Activated T-helper 1 cell treated with anti-CD3 and anti-CD28 coated beads, Interleukin-12 subunit alpha, Interleukin-12 subunit beta, Interleukin-2, Interleukin-4 antibody, amounts not matched to agents 30 ng/mL and 10 ng/mL and 1 ng/mL, durations not matched to agents 14 hours and 24 hours and 36 hours (primary cell): ENCODE measurements at places on chromosomes 4 and X.

DNA sequence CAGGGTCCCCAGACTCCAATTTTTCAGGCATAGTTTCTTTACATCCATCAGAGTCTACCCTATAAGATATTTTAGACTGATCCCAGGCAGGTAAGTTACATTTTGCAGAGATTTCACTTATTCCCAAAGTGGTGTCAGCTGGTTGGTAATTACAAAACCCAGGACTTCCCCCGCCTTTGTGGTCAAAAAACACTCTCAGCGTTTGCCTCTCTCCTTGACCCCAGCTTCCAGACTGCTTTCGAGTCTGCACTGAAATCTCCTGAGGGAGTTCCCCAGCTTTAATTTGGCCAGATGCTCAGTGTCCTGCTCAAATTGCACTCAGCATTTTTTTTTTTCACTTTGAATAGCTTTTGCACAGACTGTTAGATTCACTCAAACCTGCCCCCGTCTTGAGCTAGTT, 11.2 kb upstream of the AMOT start:
- no peak for DNase-seq

GRCh38 chr4:54318904-54319303, 89.8 kb downstream of the PDGFRA start:
- peak; percentile 12 for DNase-seq

DNA sequence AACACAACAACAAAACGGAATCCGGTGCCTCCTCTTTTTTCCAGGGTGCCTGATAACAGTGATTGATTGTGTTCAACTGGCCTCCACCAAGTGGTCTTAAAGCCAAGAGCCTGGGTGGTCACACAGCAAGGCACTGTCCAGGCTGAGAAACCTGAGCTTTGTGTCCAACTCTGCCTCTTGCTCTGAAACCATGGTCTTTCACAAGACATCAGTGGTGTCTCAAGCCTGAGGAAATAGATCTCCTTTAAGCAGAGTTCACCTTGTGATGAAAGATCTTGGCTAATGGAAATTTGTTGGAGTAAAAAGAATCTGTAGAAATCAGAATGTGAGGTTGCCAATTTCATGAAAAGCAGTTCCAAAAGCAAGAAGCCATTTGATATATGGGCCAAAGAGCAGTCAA, 47.3 kb upstream of the ACSL1 start:
- DNase-seq, result no peak

DNA sequence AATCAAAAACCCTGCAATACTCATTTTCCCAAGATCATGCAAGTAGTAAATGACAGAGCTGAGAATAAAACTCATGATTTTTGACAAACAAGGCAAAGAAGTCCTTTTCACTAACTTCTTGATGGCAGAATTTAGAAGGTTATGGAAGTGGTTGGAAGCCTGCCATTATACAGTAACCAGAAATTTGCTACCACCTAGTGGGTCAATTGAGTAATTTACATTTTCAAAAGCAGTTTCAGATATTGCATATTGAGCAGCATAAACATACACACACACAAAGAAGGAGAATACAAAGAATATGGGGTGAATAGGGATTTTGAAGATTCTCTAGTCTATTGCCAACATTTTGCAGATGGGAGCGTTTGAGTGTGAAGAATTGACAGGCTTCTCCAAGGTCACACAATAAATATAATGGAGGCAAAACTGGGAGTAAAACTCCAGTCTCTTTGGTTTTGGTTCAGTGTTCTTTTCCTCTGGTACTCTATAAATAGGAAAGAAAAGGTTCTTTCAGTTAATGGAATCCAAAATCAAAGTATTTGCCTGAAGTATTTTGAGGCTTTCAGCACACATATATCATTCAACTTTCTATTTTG, 70.2 kb downstream of the GC start:
- DNase-seq, result no peak

DNA sequence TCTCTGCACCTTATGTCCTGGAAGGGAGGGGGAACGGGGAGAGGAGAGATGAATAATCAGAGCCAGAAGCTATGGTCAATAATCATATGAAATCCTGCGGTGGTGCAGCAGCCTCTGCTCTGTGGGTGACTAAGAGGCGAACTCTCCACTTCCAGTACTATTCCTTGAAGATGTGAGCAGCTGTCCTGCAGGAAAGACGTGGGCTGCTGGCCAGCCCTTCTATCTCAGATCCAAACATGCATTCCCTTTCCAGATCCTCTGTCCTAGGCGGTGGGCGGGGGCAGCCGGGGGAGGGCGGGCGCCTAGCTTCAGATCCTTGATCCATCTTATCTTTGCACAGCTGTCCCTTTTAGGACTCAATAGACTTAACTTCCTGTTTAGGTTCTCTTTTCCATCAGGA, 34.5 kb downstream of the SPINK2 start:
- DNase-seq, result no peak

- DNase-seq, result peak; percentile 15
Measured at GRCh38 chrX:102950908-102951866, 14.1 kb downstream of the RAB40AL start.

- DNase-seq, result no peak
Measured at GRCh38 chr4:99221980-99222379, 2.9 kb upstream of the ADH6 start.

DNA sequence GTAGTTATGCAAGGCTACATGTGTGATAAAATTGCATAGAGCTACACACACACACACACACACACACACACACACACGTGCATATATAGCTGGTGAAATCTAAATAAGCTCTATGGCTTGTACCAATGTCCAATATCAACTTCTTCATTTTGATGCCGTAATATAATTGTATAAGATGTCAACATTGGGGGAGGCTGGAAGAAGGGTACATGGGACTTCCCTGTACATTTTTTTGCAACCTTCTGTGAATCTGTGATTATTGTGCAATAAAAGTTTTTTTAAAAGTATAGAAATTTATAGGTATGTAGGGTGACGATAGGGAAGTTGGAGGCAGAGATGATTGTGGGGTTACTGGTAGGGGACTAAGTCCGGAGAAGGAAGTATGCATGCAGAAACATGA, 105.5 kb downstream of the HDAC8 start:
- no peak for DNase-seq

DNA sequence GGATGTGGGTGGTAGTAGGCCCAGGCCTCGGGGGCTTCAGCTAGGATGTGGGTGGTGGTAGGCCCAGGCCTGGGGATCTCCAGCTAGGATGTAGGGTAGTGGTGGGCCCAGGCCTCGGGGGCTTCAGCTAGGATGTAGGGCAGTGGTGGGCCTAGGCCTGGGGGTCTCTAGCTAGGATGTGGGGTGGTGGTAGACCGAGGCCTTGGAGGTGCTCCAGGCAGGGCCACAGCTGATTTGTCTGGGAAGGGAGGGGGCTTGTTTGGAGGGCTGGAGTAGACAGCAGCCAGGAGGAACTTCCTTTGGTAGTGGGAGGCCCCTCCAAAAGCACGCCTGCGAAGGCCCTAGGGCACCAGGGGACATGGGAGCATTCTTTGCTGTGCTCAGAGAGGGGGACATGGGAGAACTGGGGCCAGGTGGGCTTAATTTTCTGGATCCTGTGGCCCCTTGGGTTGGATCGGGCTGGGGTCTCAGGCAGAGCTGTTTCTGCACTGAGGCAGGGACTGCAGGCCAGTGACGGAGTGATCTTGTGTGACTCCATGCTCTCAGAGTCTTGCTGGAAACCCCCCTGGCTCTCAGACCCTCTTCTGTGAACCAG, 3.3 kb upstream of the SPON2 start:
- no peak for DNase-seq

DNA sequence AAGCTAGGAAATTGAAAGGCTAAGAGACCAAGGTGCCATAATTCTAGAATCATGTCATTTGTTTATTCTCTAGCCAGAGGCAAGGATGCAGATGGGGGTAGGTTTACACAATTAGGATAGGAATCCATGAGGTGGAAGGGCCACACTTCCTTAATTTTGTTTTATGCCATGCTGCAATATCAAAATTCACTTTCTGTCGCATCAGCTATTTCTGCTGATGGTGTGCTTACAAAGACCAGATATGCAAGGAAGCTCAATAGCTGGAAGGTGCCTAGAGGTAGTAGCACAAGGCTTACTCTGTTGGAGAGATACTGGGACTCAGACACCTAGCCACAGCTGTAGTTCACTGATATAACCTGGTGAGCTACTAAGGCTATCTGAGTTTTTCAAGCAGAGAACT, 328.5 kb downstream of the ADGRL3 start:
- no peak for DNase-seq

DNA sequence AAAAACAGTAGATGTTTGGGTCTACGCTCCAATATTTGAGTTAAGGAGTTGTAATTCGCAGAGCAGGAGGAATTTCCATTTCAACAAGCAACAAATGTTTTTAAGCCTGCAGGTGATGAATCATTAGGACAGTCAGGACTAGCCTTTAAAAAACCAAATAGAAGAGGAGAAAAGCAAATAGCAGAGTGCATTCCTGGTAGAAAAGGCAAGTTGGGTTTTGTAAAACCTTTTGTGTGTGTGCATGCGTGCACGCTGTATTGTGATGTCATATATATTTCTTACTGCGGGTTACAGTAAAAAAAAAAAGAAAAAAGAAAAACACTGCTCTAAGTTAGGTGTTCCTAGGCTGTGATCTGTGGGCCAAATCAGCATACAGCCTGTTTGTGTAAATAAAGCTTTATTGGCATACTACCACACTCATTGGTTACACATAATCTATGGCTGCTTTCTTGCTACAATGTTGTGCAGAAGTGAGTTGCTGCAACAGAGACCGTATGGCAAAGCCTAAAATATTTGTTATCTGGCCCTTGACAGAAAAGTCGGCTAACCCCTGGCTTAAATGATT, 135.6 kb downstream of the MID1 start:
- DNase-seq, result no peak

DNA sequence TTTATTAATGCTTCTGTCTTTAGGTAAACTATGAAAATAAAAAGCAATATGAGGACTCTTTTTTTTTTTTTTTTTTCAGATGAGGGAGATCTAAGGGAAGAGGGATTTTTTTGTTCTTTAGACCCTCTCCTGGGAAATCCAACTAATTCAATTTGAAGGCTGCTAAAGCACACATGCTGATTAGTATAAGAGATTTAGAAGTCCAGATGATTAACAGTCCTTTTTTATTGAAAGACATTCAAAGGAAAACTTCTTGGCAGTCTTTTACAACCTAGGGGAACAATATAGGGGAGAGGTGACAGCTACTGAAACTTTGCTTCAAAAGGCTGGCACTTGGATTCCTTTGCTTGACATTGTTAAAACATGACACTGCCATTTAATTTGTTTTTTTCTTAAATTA, 602.5 kb downstream of the RAPGEF2 start:
- no peak for DNase-seq

GRCh38 chr4:8694651-8695151, 102.1 kb downstream of the CPZ start:
- DNase-seq, result no peak

GRCh38 chrX:129099207-129099606, 424.1 kb downstream of the SMARCA1 start:
- no peak for DNase-seq

GRCh38 chr4:175127314-175127713, 209.2 kb downstream of the ADAM29 start:
- DNase-seq, result no peak

DNA sequence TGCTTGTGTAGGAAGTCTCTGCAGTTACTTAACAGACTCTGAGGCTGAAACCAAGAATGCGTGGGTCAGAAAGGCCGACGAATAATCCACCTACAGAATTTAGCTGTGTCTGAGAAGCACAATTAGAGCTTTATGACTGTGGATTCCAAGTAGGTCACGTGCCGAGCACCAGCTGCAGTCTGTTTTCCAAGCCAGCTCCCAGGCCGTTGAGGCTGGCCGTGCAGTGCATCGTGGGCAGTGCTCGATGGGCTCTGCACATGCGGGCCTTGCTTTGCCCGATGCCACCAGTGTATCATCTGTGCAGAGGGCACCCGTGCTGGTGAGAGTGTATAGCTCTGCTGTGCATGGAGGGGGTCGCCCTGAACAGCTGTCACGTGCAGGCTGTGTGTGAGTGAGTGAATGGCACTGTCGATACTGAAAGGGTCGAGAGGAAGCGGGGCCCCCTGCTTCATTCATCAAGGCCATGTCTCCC, 67.5 kb upstream of the CLDN34 start:
- no peak for DNase-seq

- no peak for DNase-seq
Measured at GRCh38 chr4:24973404-24973746, 57.4 kb downstream of the LGI2 start.

DNA sequence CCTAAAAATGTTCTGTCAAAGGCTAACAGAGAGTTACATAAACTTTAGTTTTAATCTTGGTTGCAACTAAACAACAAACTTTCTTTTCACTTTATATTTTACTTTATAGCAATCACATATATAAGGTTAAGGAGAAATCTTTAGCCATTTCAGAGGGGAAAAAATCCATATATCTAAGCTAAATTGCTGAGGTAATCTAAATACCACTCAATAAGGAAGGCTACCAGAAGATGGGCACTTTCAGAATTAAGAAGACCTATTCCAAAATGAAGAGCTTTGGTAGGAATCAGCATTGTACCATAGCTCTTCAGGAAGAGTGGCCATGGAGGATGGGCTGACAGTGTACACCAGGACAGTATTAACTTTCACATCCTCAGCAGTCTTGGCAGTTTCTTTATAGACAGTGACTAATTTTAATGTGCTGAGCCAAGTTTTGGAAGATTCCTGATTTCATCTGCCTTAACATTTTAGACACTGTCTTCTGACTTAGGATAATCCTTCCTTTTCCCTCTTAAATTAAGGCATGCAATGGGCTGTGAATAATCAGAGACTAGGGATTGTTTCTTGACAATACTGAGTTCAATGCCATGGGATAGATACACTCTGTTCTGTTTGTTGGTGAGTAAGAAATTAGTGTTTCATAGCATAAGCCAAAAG, 7.1 kb downstream of the FAT4 start:
- no peak for DNase-seq

DNA sequence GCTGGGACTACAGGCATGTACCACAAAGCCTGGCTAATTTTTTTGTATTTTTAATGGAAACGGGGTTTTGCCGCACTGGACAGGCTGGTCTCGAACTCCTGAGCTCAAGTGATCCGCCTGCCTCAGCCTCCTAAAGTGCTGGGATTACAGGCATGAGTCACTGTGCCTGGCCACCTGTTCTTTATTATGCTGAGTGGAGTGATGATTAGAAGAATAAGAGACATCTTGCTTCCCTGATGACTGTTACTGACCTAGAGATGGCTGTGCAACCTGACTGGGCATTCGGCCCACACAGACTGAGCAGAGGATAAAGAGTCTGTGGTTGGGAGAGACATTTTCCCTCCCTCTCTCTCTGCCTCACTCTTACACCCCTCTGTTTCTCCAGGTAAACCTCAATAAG, 56.7 kb downstream of the SPINK2 start:
- no peak for DNase-seq

- DNase-seq, result no peak
Measured at GRCh38 chrX:7115557-7115956, 32.0 kb upstream of the STS start.

DNA sequence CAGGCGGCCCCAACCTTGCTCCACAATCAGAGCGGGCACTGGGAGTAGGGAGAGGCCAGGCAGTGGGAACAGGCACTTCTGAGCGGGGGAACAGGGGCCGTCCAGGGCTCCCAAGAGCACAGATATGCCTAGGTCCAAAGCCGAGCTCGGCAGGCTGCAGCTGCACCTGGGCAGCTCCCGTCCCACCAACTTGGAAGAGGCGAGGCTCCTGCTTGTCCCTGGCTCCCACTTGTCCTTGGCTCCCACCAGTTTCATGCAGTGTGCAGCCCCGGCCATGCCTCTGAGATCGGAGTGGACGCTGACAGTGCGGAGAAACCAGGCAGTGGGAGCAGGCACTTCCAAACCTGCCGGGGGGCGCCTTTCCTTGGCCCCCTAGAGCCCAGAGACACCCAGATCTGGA, 84.0 kb upstream of the XAGE2 start:
- no peak for DNase-seq
